GM12891 (cell line): ENCODE measurements at places on chromosomes 12 and 14.

DNA sequence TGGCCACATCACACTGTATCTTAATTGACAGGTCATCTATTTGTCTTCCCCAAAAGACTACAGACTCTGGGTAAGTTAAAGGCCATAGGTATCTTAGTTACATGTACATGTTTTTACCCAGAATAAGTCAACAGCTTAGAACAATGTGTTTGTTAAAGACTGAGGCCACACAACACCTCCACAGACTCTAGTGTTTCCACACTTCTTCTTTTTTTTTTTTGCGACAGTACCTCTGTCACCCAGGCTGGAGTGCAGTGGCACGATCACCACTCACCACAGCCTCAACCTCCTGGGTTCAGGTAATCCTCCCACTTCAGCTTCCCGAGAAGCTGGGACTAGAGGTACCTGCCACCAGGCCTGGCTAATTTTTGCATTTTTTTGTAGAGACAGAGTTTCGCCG is 1.3 kb downstream of the GPN3 start:
- no peak for DNase-seq

DNA sequence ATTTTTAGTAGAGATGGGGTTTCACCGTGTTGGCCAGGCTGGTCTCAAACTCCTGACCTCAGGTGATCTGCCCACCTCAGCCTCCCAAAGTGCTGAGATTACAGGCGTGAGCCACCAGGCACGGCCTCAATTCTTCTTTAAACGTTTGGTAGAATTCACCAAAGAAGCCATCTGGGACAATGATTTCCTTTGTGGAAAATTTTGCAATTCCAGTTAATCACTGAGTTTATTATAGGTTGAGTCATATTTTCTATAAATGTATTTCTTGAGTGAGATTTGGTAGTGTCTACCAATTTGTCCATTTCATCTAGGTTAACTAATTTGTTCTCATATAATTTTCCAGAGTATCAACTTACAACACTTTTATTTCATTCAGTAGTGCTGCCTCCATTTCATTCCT is 683.9 kb upstream of the TMEM132C start:
- DNase-seq = no peak

DNA sequence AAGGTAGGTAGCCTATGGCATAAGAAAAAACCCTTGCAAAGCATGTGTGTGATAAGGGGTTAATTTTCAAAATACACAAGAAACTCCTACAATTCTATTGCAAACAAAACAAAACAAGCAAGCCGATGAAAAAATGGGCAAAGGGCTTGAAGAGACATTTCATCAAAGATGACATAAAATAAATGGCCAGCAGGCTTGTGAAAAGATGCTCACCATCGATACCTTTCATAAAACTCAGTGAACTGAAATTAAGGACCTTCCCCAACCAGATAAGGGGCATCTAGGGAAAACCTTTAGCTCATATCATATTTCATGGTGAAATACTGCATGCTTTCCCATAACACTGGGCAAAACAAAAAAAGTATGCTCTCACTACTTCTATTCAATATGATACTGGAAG is 131.2 kb downstream of the PPM1H start:
- no peak for DNase-seq

GRCh38 chr12:122753319-122753650 is 661 bp downstream of the DENR start:
- no peak for DNase-seq

- no peak for DNase-seq
Observed at GRCh38 chr12:47834199-47834903, 14.6 kb upstream of the HDAC7 start.

- DNase-seq = no peak
Observed at GRCh38 chr12:49038291-49038955, 19.8 kb upstream of the PRKAG1 start.

DNA sequence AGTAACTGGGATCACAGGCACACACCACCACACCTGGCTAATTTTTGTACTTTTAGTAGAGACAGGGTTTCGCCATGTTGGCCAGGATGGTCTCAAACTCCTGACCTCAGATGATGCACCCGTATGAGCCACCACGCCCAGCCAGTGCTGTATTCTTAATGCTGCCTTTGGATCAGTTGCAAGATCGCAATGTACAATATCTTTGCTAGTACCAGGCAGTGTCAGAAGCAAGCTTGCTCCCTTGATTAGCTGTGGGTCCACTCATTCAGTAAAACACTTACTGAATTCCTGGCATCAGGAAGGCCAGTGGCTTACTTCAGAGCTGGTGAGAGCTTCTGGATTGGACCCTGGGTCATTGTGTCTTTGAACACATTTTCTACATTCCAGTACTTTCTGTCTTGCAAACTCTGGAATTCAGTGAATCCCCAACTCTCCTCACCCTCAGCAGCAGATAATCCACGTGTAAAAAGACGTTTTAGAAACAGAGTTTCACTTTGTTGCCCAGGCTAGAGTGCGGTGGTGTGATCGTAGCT is 1183.7 kb downstream of the AACS start:
- DNase-seq = no peak

GRCh38 chr14:73223049-73223448 is 14.3 kb upstream of the PAPLN start:
- DNase-seq = no peak

DNA sequence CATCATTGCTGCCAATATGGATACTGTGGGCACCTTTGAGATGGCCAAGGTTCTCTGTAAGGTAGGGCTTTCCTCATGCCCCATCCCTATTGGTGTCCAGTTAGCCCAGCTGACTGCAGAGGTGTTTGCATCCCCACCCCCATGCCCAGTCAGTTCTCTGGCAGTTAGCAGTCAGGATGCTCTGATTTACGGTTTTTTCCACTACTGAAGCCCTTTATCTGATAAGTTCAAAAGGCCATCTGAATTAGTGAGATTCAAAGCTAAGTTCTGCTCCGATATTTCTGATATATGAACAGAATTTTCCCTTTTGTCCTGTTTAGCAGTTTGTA is 773 bp downstream of the GMPR2 start:
- DNase-seq = no peak
